ENCODE measurements at places on chromosomes 5 and 9. TPM values are rescaled to one million over a fixed set of nuclear protein-coding genes. Genes with fewer than 3 reads are reported as not detected.

Gene SPINK13
- not detected for total RNA-seq

Gene CHSY3
- total RNA-seq = 0.02 TPM

Gene IFNA1
- not detected for total RNA-seq

Gene GABBR2
- not detected for total RNA-seq

Gene NFIB
- 2.5 TPM for total RNA-seq

Gene C7
- 0.84 TPM for total RNA-seq

Gene SPOCK1
- 29.1 TPM for total RNA-seq

DNA sequence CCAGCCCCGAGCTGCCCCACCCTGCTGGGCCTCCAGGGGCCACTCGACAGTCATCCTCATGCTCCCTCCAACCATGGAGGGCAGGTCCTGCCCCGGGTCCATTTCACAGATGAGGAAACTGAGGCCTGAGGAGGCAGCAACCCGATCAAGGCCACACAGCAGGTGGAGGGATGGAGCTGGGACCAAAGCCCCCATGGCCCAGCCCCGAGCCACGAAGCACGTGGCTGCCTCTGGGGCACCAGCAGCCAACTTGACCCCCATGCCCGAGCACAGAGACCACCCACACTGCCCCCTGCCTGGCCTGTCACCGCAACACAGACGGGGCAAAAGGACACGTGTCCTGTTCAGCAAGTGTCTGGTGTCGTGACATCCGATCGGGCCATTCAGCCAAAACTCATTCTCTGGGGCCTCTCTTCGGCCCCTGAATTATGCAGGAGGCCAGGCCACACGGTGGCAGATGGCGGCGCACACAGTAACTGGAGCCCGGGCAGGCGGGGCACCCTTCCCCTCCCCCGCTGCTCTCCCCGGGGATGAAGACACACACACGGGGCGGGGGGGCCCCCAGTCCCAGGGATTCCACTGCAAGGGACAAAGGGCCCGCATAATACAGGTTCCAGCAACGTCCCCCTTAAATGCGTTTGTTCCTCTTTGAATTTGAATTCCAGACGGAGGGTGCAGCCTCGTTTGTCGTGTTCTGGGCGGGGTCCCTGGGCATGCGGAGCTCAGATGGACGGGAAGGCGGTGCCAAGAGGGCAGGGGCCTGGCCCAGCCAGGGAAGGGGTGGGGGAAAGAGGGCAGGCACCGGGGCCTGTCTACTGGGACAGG is 29.4 kb upstream of the TMEM250 start:
- DNase-seq = no peak

DNA sequence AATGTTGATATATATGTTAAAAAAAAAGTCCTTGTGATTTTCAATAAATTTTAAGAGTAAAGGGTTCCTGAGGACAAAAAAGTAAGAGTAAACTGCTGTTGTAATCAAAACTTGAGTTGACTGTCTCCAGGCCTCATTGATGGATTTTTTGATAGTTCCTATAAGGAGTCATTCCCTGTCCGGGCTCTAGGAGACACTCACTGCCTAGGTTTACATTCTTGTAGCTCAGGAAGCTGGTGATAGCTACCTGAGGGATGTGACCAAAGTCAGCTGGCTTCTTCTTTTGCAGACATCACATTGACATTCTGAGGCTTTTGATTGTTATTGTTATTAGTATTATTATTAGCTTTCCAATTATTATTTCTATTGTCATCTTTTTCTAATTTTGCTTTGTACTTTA is 116.5 kb upstream of the FBXL7 start:
- DNase-seq = peak; percentile 37

DNA sequence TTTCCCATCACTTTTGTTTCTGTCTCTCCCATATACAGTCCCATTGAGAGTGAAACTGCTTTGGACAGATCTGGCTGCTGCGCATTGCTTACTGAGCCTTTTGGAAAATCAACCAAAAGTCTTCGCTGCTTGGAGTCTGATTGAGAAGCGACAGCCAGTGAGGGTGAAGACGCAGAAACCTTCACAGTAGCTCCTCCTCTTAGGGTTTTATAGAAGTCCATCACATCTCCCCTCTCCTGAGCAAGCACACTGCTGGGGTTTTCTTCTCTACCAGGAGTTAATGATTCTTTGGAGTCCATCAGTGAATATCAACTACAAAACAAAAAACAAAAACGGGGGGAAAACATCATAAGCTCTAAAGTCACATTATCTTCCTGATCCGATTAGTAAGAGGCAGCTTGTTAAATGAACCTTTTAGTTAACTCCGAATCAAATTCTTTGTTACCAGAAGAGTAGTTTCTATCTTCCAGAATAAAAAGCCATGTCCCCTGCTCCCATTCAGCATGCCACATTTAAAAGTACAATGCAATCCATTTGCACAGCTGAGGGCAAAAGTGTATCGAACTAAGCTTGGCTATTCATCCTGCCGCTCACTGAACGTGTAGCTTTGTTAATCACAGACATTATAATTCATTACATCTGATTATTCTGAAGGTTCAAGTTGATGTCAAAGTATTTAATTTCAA is 2.8 kb downstream of the NR3C1 start:
- peak; percentile 77 for DNase-seq

- DNase-seq = no peak
Measured at GRCh38 chr9:88932766-88933165, 58.5 kb upstream of the S1PR3 start.

- DNase-seq = no peak
Measured at GRCh38 chr9:34346873-34347799, 17.8 kb downstream of the NUDT2 start.

- DNase-seq = no peak
Measured at GRCh38 chr9:114004221-114004716, 73.8 kb downstream of the AMBP start.

DNA sequence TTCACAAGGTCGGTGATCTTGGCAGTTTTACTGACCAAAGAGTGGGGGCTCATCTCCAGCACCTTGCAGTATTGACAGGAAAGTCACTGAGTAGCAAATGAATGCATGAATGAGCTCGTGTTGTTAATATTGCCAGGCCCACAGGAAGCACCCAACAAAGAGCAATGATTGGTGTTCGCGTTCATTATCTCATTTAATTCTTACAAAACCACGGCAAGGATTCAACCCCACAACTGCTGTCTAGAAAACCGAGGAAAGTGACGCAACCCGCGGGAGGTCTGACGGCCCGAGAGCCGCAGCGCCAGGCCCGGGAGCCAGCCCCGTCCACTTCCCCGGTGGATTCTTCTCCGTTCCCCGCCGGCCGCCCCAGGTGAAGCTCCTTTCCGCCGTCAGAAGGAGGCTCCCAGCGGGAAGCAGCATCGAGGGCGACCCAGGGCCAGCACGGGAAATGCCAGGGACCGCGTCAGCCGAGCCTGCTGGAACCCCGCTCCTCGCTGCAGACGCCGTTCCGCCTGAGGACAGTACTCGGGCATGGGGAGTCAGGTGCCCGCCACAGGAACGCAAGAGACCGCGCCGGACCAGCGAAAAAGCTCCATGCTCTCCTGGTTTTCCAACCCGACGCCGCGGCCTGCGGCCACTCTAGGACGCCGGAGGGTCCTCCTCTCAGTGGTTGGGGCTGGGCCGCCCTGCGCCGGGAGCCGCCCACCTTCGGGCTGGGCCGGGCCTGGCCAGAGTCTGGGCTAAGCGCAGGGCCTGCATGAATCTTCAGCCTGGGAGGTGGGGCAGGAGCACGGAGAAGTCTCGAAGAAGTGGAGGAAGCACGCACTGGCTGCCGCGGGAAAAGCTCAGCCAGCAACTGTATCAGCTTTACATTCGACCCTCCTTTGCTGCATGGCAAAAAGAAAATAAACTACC is 19.8 kb upstream of the FER start:
- DNase-seq = peak; percentile 90

GRCh38 chr5:140037012-140037411 is 6.1 kb downstream of the NRG2 start:
- DNase-seq = no peak
